ENCODE measurements at places on chromosomes 13 and 19.
A peak's percentile ranks its signal among the peaks of the same experiment; 100 is the strongest.

DNA sequence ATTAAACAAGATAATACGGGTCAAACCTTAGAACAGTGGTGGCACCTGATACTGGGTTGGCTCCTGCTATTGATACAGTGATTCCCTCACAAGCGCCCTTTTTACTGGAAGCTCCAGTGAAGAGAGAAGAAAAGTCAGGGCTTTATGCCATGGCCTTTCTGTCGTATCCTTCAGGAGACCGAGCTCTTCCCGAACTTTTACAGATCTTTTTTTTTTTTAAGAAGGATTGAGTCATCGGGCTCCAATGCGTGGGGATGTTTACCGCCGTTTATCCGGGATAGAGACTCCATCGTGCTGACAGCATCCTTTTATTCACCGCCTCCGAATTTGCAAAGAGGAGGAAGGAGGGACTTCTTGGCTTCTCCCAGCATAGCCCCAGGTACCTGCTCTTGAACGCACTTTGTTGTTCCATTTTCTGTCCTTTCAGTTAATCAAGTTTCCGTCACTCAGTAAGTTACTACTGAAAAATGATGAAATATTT is 574 bp downstream of the ZNF227 start:
- no peak for DNase-seq

DNA sequence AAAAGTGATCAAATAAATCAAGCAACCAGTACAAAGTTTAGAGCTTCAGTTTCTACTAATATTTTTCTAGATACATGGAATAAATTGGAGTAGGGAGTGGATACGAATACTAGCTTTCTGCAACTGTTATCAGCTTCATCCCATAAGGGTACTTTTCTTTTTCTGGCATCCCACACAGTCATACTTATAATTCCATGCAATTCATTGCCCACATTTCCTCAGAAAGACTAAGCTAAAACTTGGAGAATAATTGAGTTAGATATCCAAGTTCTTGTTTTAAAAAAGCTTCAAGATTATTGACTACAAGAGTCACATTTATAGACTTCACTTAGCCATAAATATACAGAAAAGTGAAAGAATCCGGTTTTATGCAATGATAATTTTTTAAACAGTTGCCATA is 186.9 kb downstream of the OLFM4 start:
- no peak for DNase-seq

DNA sequence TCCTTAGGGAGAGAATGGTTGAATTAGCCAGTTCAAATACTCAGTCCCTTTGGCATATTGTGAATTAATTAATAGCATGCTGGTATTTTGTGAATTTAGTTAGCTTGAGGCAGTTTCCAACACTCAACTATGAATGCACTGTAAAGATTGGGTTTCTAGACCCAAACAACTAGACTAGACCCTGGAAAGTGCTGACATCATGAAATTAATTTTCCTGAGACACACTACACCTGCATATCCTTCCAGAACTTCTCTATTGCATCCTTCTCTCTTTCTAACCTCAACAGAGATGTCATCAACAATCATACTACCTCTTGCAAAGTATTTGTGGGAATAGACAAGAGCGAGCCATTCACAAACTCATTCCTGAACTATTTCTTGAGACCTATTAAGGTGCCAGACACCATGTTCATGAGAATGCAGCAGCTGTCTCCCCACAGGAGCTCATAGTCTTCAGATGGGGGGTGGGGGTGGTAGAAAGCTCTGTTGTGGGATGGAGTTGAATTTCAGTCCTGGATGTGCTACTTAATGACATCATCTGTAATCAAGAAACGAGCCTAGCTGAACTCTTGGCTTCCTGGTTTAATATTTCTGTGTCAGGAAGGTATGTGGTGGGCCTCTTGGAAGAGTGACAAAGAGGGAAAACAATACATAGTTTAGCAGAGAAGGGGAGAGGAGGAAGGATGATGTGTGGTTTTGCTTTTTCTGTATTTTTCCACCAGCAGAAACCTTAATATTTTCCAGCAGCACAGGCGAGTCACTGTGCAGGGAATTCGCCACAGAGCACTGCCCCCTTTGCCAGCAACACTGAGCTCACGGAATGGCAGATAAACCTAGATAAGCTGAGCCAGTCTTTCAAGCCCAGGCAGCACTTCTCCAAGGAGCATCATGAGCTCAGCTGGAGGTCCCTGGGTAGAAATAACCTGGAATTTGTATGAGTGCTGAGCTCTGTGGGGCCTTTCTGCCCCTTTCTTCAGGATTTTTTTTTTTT is 53.1 kb upstream of the CYSLTR2 start:
- no peak for DNase-seq

GRCh38 chr19:9580728-9581127 is 3.6 kb downstream of the ZNF121 start:
- DNase-seq = no peak

DNA sequence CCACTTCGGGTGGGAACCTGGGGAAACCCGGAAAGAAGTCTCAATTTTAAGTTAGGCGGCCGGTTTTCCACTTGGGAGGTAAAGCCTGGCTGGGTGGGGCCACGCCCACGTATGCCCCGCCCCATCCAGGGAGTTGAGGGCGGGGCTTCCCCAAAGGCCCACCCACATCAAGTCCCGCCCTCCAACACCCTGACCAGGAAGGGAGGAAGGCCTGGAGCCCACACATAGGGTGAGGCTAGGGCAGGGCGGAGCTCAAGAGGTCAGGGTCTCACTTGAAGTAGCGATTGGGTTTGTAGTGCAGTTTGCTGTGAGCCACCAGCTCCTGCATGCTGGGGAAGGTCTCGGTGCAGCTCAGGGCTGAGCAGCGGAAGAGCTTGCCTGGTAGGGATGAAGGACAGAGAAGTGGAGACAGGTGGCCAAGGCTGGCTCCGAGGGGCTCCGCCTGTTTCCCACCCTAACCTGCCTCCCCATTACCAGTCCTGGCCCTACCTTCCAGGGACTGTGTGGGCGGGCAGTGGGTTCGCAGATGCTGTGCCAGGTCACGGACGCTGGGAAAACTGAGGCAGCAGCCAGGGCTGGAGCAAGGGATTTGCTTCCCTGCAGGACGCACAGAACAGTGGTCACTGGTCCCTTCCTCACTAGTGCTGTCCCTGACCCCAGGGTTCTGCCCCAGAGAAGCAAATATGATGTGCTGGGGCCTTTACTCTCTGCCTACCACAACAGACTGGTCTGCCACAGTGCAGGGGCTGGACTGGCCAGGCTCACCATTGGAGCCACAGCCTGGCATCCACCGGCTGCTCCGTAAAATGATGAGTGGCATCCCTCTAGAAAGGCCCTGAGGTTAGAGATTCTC is 1.6 kb downstream of the ZNF414 start:
- no peak for DNase-seq

DNA sequence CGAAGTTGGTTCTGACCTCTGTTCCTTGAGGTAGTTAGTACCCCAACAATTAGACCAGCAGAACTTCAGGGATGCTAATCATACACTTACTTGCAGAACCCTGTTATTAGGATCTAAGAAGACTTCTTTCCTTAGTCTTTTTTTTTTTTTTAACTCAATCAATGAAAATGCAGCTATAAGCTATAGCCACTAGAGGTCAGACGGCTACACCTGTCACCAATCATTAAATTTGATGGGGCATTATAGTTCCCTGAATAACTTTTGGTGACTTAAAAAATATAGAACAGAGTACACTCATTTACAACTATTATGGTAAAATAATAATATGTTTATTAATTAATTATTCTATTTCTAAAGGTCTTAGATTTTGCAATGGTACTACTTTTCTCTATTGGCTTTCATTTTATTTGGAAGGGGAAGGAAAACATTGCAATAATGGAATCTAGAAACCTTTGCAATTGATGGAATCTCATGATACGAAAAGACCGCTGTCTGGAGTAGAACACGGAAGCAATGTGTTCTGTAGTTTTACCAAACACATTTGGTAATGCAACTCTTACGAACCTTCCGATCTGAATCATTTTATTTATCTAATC is 483.2 kb downstream of the DIAPH3 start:
- DNase-seq = no peak

- no peak for DNase-seq
Measured at GRCh38 chr13:73325723-73326558, 267.1 kb downstream of the KLF5 start.

DNA sequence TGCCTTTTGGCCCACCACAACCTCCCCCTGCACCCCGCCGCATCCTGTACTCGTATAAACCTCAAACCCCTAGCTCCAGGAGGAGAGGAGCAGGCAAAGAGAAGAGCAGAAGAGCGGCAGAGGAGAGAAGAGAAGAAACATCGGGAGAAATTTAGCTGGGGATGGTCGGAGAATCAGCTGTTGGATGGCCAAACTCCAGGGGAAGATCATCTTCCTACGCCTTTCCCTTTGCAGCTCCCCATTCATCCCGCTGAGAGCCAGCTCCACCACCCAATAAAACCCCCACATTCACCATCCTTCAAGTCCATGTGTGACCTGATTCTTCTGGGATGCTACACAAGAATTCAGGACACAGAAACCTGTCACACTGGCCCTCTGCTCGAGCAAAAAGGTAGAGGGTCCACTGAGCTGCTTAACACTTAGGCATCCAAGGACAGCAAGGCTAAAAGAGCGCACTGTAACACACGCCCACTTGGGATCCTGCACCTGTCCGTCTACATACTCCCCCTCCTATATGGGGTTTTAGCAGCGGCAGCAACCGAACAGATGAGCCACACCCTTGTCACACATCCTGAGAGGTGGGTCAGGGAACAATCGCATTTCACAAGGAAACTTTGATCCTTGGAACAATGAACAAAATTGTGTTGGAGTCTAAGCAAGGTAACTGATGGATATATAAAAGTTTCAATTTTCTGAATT is 51.6 kb upstream of the MIR17HG start:
- no peak for DNase-seq

- peak; percentile 2 for DNase-seq
Measured at GRCh38 chr13:39945226-39945625, 289.8 kb downstream of the COG6 start.

DNA sequence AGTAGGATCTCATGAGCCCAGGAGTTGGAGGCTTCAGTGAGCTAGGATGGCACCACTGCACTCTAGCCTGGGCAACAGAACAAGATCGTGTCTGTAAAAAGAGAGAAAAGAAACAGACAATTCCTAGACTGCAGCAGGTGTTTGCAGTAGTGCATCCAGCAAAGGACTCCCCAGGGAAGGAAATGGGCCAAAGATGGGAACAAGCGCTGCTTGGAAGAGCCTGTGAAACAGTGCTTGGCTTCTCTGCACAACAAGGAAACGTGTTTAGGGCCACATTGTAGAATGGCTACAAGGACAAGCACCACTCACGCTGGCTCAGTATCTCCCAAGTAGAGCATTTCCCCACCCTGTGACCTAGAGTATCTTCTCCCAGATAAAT is 35.5 kb upstream of the LDLR start:
- no peak for DNase-seq

GRCh38 chr19:7460562-7460966 is 28.3 kb downstream of the PEX11G start:
- no peak for DNase-seq

DNA sequence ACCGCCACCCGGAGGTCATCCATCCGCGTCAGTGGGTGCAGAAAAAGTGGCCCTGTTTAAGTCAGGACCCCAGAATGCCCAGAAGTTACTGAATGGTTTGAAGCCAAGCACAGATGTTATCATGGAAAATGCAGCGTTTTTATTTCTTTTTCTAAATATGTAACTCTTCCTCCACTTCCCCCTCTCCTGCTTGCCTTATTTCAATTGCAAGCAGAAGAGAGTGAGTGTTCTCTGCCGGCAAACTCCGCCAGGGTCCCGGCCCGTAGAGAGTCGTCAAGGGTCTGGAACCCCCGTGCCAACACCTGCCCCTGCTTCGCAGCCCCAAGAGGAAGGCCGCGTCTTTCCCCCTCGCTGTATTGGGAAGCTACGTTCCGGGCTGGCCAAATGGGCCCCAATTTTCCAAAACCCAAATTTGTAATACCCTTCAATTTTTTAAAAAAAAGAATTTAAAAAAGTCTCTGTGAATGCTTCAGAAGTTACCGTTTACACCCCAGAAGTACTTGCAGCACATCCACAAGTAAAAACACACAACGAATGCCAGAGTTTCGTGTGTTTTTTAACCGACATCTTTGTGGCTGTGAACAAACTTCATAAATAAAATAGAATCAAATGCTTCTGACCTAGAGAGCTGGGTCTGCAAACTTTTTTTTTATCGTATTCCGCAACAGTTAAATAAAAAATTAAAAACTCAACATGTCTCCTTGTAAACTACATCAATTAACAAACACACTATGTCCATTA is 712 bp upstream of the PDX1 start:
- DNase-seq = no peak

GRCh38 chr19:51548891-51549305 is 17.4 kb upstream of the SIGLEC6 start:
- no peak for DNase-seq
